ENCODE measurements at places on chromosomes 5 and 9.

GRCh38 chr5:33237471-33237870, 203.3 kb upstream of the TARS1 start:
- DNase-seq: no peak

DNA sequence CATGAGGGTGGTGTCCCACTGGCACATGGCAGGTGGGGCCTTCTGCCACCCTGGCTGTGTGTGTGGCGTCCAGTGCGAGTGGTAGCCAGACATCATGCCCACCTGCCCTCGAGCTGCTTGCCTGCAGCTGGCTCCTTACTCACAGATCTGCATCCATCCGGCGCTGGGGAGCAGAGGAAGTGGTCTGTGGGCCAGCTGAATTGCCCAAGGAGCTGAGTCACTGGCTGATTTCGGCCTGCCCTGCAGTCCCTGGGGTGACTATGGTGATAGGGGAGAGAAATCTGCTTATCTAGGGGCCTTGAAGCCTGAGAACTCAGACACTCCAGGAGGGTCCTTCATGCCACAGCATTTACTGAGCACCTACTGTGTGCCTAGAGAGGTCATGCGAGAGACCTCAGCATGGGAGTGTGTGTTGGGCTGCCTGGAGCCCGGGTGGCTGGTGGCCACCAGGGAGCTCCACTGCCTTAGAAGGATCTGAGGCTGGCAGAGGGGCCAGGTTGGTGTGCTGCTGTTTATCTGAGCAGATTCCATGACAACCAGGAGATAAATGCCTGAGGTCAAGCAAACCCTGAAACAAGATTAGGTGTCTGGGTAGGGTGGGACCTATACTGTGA, 57.1 kb downstream of the SLC22A5 start:
- no peak for DNase-seq

- no peak for DNase-seq
Observed at GRCh38 chr5:167105941-167106340, 1185.5 kb upstream of the WWC1 start.

DNA sequence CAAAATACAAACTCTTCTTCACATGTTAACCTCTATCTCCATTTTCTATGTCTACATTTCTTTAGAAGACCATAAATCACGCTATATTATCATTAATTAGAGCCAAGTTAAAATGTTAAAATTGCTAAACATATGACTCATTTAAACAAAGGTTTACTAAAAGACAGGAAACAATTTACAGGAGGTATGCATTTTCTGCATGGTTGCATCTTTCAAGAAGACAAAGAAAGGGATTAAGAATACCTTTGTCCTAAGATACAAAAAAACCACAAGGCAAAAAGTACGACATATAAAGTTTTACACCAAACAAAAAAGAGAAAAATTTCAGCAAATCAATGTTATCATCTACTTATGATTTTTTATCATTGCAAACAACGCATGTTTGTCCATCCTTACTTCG, 324.4 kb downstream of the PDE4D start:
- no peak for DNase-seq

GRCh38 chr9:2018764-2019558, 3.8 kb downstream of the SMARCA2 start:
- no peak for DNase-seq

DNA sequence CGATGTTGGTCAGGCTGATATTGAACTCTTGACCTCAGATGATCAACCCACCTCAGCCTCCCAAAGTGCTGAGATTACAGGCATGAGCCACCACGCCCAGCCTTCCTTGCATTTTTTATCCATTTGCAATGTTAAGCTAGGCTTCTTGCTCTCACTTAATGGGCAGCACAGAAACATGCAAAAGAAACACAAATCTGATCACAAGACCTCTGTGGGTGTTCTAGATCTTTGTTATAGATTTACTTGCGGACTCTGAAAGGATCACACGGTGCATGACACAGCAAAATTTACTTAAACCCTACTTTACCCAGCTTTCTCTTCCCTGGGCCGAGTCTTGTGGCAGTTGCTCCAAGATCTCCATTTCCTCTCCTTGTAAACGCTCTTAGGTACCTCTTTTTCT, 71.3 kb downstream of the PSAT1 start:
- no peak for DNase-seq

DNA sequence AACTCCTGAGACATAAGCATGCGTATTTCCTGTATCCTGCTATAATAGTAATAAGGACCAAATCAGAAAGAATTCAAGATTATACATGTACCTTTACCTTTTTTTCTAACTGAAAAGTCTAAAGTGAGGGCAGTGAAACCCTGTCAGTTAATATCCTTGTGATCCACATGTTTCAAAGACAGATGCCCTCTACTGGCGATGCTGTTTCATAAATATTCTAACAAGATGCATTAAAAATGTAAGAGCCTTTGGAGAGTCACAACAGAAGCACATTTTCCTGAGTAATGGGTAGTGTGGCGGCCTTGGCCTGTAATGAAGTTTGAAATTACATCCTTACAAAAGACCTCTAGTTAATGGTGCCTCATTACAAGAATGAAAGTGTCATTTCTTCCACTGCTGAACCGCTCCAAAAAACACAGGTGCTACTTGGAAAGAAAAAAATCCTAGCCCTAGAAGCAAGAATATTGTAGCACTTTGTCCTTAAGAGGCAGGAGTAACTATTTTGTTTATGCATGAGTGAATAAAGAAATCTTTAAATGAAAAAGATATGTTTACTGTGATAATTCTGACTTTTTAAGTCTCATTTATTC, 232.6 kb downstream of the EPB41L4A start:
- DNase-seq: no peak

- no peak for DNase-seq
Observed at GRCh38 chr5:10352430-10353240, 860 bp upstream of the MARCHF6 start.

DNA sequence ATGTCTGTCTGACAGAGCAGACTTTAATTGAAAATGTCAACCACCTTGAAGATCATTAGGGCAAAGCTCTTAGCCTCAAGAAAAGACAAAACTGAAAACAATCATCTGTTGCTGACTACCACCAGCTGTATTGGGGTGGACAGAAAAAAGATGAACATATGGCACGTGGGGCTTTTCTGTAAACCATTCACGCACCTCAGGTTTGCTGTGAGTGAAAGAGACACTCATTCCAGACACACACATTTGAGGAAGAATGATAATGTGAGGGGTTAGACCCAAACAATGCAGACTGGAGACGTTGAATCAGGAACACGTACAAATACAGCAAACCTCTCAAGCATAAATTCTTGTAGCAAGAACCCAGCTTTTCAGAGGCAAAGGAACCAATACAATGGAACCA, 158.7 kb downstream of the EBF1 start:
- DNase-seq: no peak

All from frontal cortex (tissue), 4 donors.